Endothelial cell of umbilical vein (primary cell): ENCODE measurements at places on chromosomes 5 and 9. TPM values are rescaled to one million over a fixed set of nuclear protein-coding genes. Genes with fewer than 3 reads are reported as not detected.

DNA sequence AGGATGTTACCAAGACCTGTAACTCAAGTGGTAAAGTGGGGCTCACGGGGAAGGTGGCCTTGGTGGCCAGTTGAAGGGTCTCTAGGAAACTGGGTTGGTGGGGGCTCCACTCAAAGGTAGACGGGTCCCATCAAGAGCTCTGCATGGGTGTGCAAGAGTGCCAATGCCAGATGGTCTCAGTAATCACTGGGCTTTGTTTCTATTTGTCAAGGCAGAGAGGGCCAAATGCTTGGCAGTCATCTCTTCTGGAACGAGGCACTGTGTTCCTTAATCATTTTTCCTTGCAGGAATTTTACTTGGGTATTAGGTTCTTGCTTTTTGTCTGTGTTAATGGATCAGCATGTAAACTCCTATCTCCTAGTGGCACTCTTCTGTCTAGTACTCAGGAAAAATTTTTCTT lies 220.8 kb downstream of the DIRAS2 start:
- no peak for DNase-seq
- no peak overlapping the region for H3K27ac ChIP-seq
- no peak overlapping the region for H3K4me3 ChIP-seq
- H3K36me3 ChIP-seq: no peaks in the 10 kb centered on the region
- no peaks in the 10 kb centered on the region for H3K4me1 ChIP-seq
- no peaks in the 10 kb centered on the region for H3K27me3 ChIP-seq

The ABHD17B gene
- 16.7 and 16.8 TPM in 2 replicates for total RNA-seq

- H3K27me3 ChIP-seq: peaks cover 46% of the 10 kb centered on the region
- H3K4me3 ChIP-seq: no peak overlapping the region
- no peak overlapping the region for H3K27ac ChIP-seq
- H3K36me3 ChIP-seq: no peaks in the 10 kb centered on the region
- H3K4me1 ChIP-seq: no peaks in the 10 kb centered on the region
- DNase-seq: no peak
Measured at GRCh38 chr5:176740131-176740701, 70.1 kb upstream of the UNC5A start.

DNA sequence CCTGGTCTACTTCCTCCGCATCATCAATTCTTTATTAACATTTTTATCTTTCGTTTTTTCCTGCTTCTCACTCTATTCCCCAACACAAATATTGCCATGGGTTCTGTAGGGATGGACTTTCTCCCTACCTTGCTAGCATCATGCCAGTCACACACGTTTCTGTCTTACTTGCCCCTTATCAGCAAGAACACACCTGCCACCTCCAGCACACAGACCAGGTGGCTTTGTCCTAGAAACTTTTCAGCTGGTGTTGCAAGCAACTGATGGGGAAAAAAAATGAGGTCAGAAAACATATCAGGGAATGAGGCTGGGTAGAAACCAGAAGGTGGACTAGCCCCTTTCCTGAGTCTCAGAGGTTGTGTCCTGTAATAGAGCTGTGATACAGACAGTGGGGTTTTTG lies 5.8 kb downstream of the SH3RF2 start:
- H3K27me3 ChIP-seq: peaks cover 11% of the 10 kb centered on the region
- H3K27ac ChIP-seq: no peak overlapping the region
- DNase-seq: no peak
- H3K4me1 ChIP-seq: no peaks in the 10 kb centered on the region
- H3K36me3 ChIP-seq: no peaks in the 10 kb centered on the region

- no peaks in the 10 kb centered on the region for H3K27me3 ChIP-seq
- DNase-seq: no peak
Measured at GRCh38 chr9:70135176-70135575, 91.5 kb downstream of the MAMDC2 start.

DNA sequence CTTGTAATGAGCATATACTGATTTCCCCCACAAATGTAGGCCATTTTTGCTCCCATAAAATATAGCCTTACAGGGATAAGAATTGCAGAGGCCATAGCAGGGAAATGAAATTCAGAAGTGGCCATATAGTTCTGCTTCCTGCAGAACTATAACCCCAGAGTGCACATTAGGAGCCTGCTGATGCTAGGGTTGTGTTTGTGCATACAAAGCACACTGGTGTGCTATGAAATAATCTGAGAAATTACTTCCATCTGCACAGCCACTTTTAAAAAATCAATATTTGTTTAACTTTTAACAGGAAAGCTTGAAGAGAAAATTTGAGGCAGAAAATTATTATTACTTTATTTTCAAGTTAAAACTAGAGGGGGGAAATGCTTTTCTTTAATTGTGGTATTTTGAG lies 380.3 kb downstream of the MRPS30 start:
- DNase-seq: no peak
- no peaks in the 10 kb centered on the region for H3K4me1 ChIP-seq
- no peaks in the 10 kb centered on the region for H3K36me3 ChIP-seq
- H3K4me3 ChIP-seq: no peak overlapping the region
- no peaks in the 10 kb centered on the region for H3K27me3 ChIP-seq

DNA sequence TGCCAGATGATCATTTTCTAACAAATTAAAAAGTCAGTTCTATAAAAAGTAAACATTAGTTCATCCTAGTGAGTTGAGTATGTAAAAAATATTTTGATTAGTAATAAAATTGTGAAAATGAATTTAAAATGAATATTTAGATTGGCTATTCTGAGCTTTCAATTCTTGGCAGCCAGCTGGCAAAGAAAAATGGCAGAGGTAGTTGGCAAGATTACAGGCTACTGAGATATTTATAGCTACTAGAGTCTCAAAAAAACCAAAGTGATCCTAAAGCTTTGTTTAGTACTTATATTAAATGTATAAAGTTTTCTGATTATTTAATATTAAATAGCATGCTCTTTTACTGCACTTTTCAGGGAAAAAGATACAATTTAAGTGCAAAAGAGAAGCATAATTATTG lies 25.0 kb downstream of the SGTB start:
- no peak overlapping the region for H3K4me3 ChIP-seq
- no peak for DNase-seq
- no peaks in the 10 kb centered on the region for H3K4me1 ChIP-seq
- peaks cover 2% of the 10 kb centered on the region for H3K36me3 ChIP-seq
- H3K27me3 ChIP-seq: no peaks in the 10 kb centered on the region
- no peak overlapping the region for H3K27ac ChIP-seq

GRCh38 chr9:129139233-129139992 lies 28.2 kb downstream of the PTPA start:
- peak overlapping the region; percentile 31 for H3K4me3 ChIP-seq
- no peaks in the 10 kb centered on the region for H3K27me3 ChIP-seq
- peaks cover 55% of the 10 kb centered on the region for H3K4me1 ChIP-seq

- H3K36me3 ChIP-seq: no peaks in the 10 kb centered on the region
- no peaks in the 10 kb centered on the region for H3K4me1 ChIP-seq
- no peak overlapping the region for H3K4me3 ChIP-seq
- DNase-seq: no peak
- no peak overlapping the region for H3K27ac ChIP-seq
Measured at GRCh38 chr5:143470120-143470519, 66.6 kb upstream of the NR3C1 start.

GRCh38 chr9:19682397-19682796 lies 106.4 kb downstream of the SLC24A2 start:
- no peak overlapping the region for H3K27ac ChIP-seq
- H3K36me3 ChIP-seq: no peaks in the 10 kb centered on the region
- no peak for DNase-seq
- H3K4me1 ChIP-seq: no peaks in the 10 kb centered on the region
- H3K4me3 ChIP-seq: no peak overlapping the region

The NOTCH1 gene
- 153 and 161 TPM in 2 replicates for total RNA-seq

- peaks cover 2% of the 10 kb centered on the region for H3K27me3 ChIP-seq
- DNase-seq: no peak
- no peak overlapping the region for H3K27ac ChIP-seq
Measured at GRCh38 chr5:53381-54174, 38.4 kb upstream of the PLEKHG4B start.

DNA sequence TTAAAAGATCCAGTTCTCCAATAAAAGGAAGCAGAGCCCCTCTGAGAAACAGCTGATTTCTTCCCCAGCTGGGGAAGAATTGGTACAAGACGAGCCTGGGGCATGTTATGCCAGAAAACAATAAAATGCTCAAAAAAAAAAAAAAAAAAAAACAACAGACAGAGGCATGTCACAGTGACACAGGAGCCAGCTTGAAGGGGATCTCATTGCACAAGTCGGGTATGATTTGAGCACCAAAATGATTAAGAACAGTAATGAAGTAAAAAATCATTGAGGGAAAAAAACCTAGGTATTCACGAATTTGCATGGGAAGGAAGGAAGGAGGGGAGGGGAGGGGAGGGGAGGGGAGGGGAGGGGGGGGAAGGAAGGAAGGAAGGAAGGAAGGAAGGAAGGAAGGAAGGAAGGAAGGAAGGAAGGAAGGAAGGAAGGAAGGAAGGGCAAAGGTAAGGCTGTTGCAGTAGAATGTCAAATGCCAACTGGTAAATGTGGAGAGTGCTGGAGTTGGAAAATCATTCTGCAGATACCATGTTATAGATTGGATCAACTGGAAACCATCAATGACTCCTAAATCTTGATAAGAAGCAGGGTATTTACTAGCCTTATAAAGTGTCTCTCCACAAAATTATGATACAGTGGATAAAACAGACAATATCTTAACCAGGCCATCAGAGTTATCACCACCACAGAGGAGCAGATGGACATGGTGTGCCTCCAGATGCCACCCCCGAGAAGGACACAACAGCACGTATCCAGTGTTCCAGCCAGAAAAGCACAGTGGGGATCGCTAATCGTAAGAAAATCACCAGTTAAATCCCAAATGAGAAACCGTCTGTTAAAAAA lies 7.2 kb downstream of the GNA14 start:
- H3K27ac ChIP-seq: no peak overlapping the region
- no peaks in the 10 kb centered on the region for H3K36me3 ChIP-seq
- H3K4me1 ChIP-seq: no peaks in the 10 kb centered on the region
- H3K27me3 ChIP-seq: peaks cover 4% of the 10 kb centered on the region

- H3K4me3 ChIP-seq: no peak overlapping the region
- H3K4me1 ChIP-seq: no peaks in the 10 kb centered on the region
- no peaks in the 10 kb centered on the region for H3K27me3 ChIP-seq
- no peak for DNase-seq
- no peak overlapping the region for H3K27ac ChIP-seq
- no peaks in the 10 kb centered on the region for H3K36me3 ChIP-seq
Measured at GRCh38 chr5:120550358-120550757, 86.3 kb downstream of the PRR16 start.

DNA sequence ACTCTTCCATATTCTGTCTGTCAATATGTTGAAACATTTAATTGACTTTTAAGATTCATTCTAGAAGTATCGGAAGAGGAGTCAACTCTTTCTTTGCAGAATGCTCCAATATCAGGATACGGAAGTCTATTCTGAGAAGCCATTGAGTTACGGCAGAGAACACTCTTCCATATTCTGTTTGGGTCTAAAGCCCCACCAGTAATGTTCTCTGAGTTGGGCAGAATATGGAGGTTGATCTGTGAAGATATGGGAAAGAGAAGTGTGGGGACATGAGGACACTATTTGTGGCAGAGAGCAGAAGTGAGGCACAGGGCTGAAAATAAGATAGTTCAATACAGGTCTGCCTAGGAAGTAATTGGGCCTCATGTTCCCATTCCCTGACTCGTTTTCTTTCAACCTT lies 300.0 kb downstream of the DIRAS2 start:
- H3K27me3 ChIP-seq: no peaks in the 10 kb centered on the region
- H3K27ac ChIP-seq: no peak overlapping the region
- H3K4me3 ChIP-seq: no peak overlapping the region
- H3K4me1 ChIP-seq: no peaks in the 10 kb centered on the region
- no peak for DNase-seq

DNA sequence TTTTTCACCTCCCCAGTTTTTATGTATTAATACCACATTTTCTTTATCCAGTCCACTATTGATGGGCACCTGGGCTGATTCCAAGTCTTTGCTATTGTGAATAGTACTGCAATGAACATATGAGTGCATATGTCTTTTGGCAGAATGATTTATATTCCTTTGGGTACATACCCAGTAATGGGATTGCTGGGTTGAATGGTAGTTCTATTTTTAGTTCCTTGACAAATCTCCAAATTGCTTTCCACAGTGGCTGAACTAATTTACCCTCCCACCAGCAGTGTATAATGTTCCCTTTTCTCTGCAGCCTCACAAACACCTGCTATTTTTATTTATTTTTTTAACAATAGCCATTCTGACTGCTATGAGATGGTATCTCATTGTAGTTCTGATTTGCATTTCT lies 340.2 kb downstream of the ADAMTS6 start:
- no peaks in the 10 kb centered on the region for H3K36me3 ChIP-seq
- H3K27me3 ChIP-seq: no peaks in the 10 kb centered on the region

- H3K27me3 ChIP-seq: no peaks in the 10 kb centered on the region
- no peak overlapping the region for H3K27ac ChIP-seq
- no peak for DNase-seq
- H3K4me3 ChIP-seq: no peak overlapping the region
Measured at GRCh38 chr5:178351221-178352034, 118.8 kb upstream of the PHYKPL start.
